ENCODE measurements at places on chromosomes 12 and 14.
A peak's percentile ranks its signal among the peaks of the same experiment; 100 is the strongest.

DNA sequence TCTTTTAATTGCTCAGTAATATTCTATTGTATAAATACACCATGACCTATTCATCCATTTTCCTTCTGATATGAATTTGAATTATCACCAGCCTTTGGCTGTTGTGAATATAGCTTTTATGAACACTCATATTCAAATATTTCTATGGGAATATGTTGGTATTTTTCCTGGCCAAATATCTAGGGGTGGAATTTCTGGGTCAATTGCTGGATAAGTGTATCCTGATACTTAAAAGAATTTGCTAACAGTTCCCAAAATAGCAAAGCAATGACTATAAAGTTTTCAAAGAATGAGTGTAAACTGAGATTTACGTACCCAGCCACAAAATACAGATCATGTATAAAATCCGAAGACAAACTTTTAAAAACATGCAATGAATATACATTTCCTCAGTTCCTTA, 148.7 kb upstream of the CLEC14A start:
- DNase-seq = no peak

DNA sequence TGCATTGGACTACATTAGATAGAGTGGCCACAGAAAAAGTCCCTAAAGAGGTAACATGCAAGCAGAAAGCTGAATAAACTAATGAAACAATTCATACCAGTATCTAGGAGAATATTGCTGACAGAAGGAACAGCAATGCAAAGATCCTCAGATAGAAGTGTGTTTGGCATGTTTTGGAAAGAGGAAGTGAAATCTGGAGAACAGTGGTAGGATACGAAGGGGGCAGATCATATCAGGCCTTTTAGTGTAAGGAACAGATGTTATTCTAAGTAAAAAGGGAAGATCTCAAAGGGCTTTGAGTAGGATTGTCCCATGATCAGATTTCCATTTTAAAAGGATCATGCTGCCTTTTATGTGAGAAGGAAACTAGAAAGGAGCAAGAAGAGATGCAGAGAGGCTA, 342.9 kb downstream of the PAWR start:
- no peak for DNase-seq

DNA sequence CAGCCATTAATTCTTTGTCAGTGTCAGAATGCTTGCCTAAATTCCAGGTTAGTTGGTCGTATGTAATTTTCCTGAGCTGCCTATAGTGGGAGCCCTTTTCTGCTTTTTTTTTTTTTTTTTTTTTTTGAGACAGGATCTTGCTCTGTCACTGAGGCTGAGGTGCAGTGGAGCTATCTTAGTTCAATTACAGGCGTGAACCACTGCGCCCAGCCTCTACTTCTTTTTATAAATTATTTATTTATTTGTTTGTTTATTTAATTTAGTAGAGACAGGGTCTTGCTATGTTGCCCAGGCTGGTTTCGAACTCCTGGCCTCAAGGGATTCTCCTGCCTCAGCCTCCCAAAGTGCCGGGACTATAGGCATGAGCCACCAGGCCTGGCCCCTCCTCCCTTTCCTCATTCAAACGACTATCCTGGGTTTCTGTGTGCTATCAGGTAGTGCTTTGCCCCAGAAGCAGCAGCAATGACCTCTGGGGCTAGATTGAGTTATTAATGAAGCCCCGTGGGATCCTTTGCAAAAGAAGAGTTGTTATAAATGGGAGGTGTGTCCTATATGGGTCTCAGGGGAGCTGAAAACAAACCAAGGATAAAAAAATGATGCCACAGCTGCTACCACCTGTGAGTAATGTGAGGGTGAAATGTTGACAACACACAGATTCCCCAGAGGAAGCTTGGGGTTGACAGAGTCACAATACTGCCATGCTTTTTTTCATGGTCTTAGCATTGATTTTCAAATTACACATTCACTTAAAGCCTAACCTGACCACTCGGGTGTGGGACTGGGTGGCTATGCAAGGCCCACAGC, 34.6 kb upstream of the NFKBIA start:
- peak; percentile 8 for DNase-seq

GRCh38 chr12:120121766-120122293, 5.3 kb upstream of the RAB35 start:
- DNase-seq = no peak

DNA sequence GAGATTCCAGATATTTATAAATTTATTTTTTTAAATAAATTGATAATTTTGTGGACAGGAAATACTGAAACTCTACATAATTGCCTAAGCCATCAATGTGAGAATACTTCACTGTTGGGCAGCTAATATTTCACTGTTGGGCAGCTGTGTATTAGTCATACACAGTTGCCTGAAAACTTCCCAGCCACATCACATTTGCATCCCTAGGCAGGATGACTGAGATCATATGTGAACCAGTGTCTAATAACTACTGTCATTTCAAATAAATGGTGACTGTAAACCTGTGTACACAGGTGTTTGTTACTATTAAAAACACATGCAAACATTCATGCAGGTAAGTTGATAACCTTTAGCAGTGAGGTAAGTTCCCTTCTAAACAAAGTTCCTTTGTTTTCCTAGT, 43.9 kb downstream of the TMTC3 start:
- no peak for DNase-seq

GRCh38 chr14:105132921-105133654, 35.5 kb downstream of the JAG2 start:
- no peak for DNase-seq

DNA sequence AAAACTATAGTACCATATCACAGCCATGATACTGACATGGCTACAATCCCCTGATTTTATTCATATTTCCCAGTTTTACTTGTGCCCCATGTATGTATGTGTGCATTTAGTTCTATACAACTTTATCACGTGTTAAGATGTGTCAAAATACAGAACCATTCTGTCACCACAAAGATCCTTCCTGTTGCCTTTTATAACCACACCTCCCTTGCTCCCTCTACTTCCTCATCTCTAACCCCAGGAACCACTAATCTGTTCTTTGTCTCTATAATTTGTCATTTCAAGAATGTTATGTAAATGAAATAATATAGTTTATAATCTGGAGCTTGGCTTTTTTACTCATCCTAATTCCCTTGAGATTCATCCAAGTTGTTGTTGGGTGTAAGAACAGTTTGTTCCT, 358.4 kb downstream of the DPF3 start:
- DNase-seq = no peak

- DNase-seq = no peak
Observed at GRCh38 chr12:52207895-52208294, 16.1 kb upstream of the KRT80 start.

GRCh38 chr14:54556535-54556934, 10.4 kb upstream of the SAMD4A start:
- no peak for DNase-seq

DNA sequence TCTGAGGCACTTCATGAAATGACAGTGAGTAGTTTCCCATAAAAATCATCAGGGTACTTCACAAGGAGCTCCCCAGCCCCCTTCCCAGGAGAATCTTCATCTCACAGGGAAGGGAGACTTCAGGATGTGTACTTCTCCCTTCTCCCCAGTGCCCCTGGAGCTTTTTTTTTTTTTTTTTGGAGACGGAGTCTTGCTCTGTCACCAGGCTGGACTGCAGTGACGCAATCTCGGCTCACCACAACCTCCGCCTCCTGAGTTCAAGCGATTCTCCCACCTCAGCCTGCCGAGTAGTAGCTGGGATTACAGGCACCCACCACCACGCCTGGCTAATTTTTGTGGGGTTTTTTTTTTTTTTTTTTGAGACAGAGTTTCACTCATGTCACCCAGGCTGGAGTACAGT, 10.4 kb downstream of the ITPK1 start:
- no peak for DNase-seq

DNA sequence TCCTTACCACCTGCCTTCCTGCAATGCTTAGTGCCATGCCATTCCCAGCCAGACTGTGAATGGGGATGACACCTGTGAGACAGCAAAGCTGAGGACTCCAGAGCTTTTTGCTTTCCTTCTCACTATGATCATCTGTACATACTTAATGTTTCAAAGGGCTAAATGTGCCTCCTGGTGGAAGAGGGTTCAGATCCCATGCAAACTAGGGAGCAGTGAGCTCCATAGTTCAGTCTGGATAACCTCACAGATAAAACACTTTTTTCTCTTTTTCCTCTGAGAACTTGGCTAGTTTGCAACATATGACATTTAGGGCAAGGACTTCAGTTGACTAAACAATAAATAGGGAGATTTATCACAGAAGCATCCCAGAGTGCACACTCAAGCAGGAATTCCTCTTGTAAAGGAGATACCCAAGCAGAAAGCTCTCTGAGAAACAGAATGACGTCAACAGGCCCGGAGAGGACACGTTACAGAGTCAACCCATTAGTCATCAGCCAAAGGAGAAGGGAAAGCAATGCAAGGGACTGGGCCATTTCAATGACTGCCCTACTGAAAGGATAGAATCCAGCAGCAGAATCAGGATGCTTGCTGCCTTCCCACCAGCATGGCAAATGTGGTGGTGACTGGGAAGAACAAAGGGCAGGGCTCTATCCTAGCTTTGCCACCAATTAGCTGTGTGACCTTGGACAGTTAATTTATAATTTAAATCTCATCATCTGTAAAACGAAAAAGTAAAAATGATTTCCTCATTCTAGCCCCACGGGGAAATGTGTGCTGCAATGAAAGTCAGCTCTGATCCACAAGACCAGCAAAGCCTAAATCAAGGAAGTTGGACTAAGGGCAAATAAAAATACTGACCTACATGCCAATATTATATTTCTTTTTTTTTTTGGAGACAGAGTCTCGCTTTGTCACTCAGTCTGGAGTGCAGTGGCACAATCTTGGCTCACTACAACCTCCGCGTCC, 80.8 kb upstream of the ACTN1 start:
- DNase-seq = no peak

- no peak for DNase-seq
Observed at GRCh38 chr12:132194556-132194955, 50.3 kb downstream of the NOC4L start.

DNA sequence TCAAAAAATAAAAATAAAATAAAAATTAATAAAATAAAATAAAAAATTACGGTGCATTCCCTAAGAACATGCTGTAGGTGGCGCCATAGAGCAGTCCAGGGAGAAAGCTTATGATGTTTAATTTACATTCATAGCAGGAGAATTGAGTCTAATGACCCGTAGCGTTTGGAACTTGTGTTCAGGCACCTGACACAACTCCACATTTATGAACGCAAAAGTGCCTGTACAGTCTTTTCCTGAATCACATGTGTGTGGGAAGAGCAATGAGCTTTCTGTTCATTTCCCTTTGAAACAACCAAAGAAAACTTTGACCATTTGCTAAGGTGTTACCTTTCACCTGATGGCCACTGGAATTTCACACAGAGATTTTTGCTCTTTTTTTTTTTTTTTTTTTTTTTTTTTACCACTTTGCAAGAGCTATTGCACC, 60.6 kb upstream of the KCNA1 start:
- peak; percentile 23 for DNase-seq

GRCh38 chr12:70508178-70508577, 129.1 kb downstream of the PTPRB start:
- DNase-seq = no peak

GRCh38 chr14:88908216-88908615, 83.8 kb downstream of the TTC8 start:
- no peak for DNase-seq

DNA sequence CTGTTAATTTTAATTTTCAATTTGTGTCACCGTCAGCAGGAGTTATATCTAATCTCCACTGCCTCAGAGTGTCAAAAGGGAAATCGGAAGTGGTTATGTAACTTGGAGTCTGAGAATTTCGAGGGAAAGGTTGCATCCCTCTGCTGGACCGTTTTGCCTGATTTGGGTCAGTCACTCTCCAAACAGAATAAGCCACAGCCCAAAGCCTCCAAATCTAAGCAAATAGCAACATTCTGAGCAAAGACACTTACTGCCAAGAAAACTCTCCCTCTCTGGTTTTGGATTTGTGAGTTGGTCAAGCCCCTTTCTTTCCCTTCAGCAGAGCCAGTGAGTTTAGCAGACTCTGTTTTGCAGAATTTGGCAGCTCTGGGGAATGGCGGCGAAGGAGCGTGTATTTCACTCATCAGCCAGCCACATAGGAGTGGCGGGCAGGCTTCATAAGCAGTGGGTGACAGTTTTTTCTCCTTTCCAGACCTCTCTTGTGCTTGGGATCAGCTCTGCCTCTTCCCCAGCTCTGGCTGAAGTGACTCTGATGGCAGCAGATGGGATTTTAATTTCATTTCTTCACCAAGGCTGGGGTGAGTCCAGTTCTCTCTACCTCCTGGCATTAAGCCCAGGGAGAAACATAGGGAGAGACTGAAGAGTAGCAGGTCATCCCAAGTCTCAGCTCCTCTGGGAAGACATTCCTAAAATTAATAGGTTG, 218.7 kb upstream of the NOS1 start:
- DNase-seq = no peak

GRCh38 chr12:124464062-124464461, 103.3 kb downstream of the NCOR2 start:
- DNase-seq = no peak

- DNase-seq = no peak
Observed at GRCh38 chr14:83664389-83664788, 1865.6 kb upstream of the FLRT2 start.
